ENCODE measurements at places on chromosomes 5 and 9.

- no peak for DNase-seq
These were observed 29.3 kb downstream of the COL5A1 start for GRCh38 chr9:134670851-134671281.

DNA sequence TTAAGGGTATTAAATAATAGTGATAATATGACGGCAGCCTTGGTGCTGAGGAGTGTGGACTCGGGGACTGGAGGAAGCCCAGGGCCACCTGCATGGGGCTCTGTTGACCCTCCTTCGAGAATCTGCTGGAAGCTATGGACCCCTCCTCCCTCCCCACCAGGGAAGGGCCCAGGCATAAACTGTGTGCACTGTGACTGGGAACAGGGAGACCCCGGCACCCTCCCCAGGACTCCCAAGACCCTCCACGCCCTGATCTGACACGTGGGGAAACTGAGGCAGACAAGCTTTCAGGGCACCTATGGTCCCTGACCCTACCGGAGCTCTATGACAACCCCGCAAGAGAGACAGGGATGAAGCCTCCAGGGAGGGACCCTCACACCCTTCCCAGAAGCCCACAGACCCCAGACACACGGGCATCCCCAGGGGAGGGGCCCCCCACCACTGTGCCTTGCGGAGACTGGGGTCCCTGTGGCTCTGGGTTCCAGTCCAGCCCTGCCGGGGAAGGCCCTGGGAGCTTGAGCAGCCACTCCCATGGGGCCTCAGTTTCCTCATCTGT, 6.5 kb upstream of the EGFL7 start:
- no peak for DNase-seq

DNA sequence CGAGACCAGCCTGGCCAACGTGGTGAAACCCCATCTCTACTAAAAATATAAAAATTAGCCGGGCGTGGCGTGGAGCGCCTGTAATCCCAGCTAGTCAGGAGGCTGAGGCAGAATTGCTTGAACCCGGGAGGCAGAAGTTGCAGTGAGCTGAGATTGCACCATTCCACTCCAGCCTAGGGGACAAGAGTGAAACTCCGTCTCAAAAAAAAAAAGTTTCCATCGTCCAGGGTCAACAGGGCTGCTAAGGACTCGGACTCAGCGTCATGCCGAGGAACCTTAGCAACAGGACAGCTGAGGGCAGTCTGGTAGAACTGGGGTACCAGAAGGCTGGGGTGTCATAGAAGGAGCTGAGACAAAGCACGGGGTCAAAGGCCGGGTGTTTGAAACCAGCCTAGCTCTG, 21.7 kb downstream of the FAM78A start:
- no peak for DNase-seq

DNA sequence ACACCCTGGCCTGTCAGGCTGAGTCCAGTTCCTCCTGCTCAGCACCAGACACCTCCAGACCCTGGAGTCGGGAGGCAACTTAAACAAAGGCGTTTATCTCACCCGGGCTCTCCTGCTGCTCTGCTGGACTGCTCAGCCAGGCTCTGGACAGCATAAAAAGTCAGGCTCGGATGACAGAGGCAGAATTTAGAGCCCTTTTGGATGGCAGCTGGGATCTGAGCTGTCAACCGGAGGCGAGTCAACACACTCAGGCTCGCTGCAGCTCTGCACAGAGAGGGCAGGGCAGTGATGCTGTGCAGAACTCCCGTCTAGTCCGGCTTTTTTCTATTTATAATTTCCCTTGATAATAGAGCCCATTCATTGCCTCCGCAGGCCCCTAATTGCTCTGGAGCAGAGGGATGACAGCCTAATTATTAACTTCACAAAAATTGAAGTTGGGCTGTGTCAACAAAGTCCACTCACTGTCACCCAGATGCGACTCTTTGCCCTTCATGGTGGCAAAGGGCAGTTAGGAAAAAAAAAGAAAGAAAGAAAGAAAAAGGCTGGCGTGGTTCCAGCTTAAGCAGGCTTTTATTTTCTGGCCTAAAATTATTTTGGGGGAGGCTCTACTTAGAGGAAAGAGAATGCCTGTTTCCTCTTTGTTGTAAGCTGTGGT, 37.6 kb downstream of the STC2 start:
- no peak for DNase-seq

- DNase-seq: no peak
These were observed 52.3 kb downstream of the STK32A start for GRCh38 chr5:147287110-147287509.

- no peak for DNase-seq
These were observed 717.1 kb downstream of the CDH9 start for GRCh38 chr5:26321278-26321677.

DNA sequence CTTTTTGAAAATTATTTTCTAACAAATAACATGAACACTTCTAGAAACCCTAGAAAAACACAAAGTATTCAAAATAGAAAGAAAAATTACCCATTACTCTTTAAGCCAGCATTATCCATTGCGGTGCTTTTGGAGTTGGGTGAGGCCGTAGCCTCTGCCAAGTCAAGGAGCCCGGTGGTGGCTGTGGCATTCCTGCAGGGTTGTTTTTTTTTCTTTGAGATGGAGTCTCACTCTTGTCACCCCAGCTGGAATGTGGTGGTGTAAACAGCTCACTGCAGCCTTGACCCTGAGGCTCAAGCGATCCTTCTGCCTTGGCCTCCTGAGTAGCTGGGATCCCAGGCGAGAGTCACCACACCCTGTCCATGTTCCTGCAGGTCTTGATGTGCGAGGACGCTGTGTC, 8.2 kb upstream of the AHRR start:
- DNase-seq: no peak

DNA sequence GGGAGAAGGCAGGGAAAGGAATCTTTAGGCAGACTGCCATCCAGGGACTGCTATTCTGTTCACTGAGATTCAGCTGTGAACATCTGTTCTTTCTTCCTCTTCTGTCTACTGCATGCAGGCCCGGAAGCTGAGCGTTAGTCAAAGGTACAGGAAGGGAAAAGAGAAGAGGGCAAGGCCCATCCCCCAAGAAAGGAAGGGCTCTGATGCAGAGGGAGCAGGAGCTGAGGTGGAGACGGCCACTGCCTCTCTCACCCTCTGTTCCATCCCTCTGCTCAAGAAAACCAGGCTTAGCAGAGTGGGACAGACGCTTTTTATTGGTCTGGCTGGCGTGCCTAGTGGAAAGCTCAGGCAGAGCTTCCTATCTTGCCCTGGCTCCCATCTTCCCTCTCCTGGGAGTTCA, 57.6 kb downstream of the PFDN1 start:
- no peak for DNase-seq

- no peak for DNase-seq
These were observed 3.1 kb upstream of the ENTPD8 start for GRCh38 chr9:137444106-137444790.

GRCh38 chr9:113742878-113743277, 133.2 kb upstream of the ZNF618 start:
- no peak for DNase-seq

DNA sequence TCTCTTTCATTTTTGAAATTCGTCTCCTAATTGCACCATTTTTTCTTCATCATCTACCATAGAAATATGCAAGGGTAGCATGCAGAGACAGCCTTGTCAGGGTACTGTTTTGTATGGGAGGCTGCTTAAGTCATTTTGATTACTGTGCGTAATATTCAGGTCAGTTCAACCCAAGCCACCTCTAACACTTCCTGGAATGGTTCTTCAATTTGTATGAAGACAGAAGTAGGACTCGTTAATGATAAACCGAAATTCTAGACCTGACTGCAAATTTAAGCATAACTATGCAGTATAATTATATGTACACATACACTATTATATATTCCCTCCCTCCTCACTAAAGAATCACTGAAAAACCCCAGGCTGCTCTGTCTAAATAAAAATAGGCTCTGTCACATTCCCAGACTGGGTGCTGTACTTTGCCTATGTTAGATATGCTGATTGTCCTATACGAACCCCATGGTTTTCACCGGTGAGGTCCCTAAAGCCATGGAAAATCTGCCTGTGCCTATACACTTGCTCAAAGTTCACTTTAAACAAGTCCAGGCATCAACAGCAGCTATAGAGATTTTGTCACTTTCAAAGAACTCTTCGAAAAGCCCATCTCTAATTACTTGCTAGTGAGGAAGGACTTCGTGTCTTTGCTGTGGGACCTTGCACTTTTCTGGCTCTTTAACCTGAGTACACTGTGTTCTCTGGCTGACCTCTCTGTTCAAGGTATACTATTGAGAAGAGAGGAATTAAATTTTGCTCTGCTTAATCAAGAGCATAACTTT, 352.1 kb upstream of the CD180 start:
- no peak for DNase-seq

GRCh38 chr9:108468364-108468763, 387.4 kb downstream of the ACTL7B start:
- peak; percentile 24 for DNase-seq

GRCh38 chr9:98263080-98263479, 7.6 kb upstream of the TBC1D2 start:
- no peak for DNase-seq

GRCh38 chr5:61784341-61784740, 452.3 kb downstream of the ZSWIM6 start:
- DNase-seq: no peak

DNA sequence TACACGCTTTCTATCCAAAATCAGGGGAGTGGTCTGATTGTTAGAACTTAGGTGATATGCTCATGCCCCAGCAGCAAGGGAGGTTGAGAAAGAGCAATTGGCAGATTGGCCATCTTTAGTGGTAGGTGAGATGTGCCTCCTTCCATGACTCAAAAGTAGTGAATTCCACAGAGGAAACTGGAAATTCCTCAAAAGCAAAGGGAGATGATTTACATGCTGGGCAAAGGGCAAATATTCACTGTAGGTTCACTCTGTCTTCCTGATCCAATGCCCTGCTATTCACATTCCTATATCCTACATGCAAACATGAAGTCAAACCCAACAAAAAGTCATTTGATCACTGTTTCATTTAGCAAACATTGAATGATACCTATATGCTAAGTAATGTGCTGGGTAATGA, 130.1 kb upstream of the ZNF608 start:
- DNase-seq: no peak

DNA sequence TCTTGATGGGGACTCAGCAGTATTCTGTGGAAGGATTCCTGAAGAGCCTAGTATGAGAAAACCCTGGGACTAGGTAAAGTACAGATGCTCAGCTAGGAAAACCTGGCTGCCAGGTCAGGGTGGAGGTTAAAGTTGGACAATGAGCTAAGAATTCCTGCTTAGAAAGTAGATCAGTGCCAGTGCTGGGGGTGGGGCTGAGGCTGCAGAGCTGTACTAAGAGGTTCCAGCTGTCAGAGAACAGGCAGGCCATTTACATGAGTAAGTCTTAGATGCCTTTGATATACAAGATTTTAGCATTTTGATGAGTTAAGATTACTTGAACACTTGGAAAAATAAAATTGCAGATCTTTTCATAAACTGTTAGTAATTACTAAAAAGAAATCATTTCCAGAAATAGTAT, 332.3 kb upstream of the NUDT12 start:
- DNase-seq: no peak

GRCh38 chr9:134980516-134980915, 62.8 kb upstream of the FCN1 start:
- no peak for DNase-seq

DNA sequence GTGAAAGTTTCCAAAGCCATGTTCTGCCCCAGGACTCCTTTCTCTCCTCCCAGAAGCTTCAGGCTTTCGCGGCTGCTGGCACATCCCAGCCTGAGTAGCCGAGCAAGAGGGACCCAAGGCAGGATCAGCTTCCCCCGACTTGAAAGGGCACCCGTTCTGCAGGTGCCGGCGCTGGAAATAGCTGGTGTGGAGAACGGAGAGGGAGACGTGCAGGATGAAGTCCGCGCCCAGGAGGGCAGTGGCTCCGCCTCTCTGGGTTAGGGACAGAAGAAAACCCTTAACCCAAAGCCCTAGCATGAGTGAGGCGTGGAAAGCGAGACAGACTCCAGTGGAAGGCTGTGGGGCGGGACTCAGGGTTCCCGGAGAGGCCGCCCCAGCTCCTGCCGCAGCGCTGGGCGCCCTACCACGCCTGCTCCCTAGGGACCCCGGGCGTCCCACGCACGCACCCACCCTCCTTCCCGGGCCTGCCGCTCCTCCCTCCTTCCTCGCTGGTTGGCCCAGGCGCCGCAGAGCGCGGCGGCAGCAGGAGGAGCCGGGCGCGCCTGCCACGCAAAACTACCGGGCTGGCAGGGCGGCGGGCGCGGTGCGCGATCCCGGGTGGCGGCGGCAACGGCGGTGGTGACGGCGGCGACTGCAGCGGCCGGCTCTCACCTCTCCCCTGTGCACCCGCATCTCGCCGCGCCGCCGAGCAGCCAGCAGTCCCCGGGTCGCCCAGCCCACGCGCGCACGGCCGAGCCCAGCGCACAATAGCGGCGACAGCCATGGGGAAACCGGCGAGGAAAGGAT, at the start of gene SLC1A1:
TSS of gene SLC1A1 (plus strand) at position 550 of the 786 bp plus-strand sequence. CDS start at position 762, 212 bp downstream.
- DNase-seq: peak; percentile 20

GRCh38 chr5:124044613-124045012, 532.6 kb downstream of the CSNK1G3 start:
- no peak for DNase-seq

GRCh38 chr9:129036923-129037766, 719 bp downstream of the MIGA2 start:
- DNase-seq: no peak

- DNase-seq: no peak
These were observed 60.2 kb downstream of the NEURL1B start for GRCh38 chr5:172701291-172701656.

DNA sequence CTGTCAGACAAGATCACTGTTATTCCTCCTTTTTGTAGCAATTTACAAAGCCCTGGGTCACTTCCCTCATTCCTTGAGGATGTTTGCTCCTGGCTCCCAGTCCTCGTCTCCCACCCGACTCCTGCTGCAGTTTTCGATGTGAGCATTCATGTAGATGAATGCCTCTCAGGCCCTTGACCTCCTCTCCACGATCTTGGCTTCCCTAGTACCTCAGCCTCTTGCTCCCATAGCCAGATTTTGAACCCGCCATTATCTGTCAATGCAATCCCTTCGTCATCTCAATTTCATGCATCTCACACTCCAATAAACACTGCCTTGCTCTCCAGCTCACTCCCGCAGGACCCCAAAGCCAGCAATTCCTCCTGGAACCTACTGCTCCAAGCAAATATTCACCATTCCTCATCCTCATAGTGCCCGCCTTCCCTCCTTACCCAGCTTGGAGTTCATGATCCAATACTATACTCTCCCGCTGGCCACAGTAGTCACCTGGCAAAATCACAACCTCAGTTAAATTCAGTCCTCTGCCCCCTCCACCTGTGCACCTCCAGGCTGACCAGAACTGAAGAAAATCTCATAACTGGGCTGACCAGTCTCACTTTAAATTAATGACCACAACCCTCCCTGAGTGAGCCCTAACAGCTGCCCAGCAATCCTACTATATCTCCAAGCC, 35.1 kb upstream of the JADE2 start:
- DNase-seq: no peak

- no peak for DNase-seq
These were observed 121.4 kb upstream of the SV2C start for GRCh38 chr5:75961818-75962217.

DNA sequence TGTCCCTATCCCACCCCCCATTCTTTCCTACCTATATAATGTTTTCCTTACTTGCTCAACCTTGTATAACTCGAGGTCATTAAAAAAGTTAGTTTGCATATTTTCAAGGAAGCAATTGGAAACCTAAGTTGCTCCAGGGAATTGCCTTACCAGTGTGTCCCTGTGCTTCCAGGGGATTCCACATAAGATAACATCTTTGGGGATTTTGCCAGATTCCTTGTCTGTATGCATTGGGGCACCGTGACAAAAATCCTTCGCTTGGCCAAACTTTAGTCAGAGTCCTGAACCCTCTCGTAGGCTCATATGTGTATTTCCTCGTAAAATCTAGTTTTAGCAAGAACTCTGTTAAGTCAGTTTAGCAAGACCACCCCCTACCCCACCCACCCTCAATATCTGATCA, 14.7 kb upstream of the OSMR start:
- no peak for DNase-seq

GRCh38 chr9:108568093-108568492, 287.7 kb downstream of the ACTL7B start:
- no peak for DNase-seq

Measured in activated CD4-positive, alpha-beta T cell treated with anti-CD3 and anti-CD28 coated beads, Interleukin-2, amount 50 U/mL, for 16 hours (primary cell).